ENCODE measurements at places on chromosomes 5 and 9. TPM values are rescaled to one million over a fixed set of nuclear protein-coding genes. Genes with fewer than 3 reads are reported as not detected.

DNA sequence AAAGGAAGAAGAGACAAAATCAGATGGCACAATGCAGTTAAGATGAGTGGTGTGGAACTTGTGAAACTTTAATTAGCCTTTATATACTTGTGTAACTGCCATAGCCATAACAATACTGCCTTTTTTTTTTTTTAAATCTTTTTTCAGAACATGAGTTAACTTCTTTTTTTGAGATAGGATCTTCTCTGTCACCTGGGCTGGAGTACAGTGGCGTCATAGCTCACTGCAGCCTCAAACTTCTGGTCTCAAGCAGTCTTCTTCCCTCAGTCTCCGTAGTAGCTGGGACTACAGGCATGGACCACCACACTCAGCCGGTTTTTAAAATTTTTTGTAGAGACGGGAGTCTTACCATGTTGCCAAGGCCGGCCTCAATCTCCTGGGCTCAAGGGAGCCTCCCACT lies 37.2 kb downstream of the GPBP1 start:
- H3K27ac ChIP-seq, result no peak overlapping the region
- H3K4me1 ChIP-seq, result peaks cover 61% of the 10 kb centered on the region
- H3K4me3 ChIP-seq, result no peak overlapping the region
- H3K27me3 ChIP-seq, result no peaks in the 10 kb centered on the region
- H3K36me3 ChIP-seq, result peaks cover 7% of the 10 kb centered on the region
- DNase-seq, result no peak

GRCh38 chr9:92964607-92965060 lies 17.3 kb downstream of the FGD3 start:
- no peaks in the 10 kb centered on the region for H3K27me3 ChIP-seq
- peaks cover 79% of the 10 kb centered on the region for H3K4me1 ChIP-seq
- DNase-seq, result no peak
- peak overlapping the region; percentile 99 for H3K27ac ChIP-seq
- H3K36me3 ChIP-seq, result no peaks in the 10 kb centered on the region
- H3K4me3 ChIP-seq, result peak overlapping the region; percentile 97

GRCh38 chr9:35294066-35294465 lies 132.3 kb downstream of the UNC13B start:
- no peak overlapping the region for H3K27ac ChIP-seq
- H3K4me3 ChIP-seq, result no peak overlapping the region
- H3K27me3 ChIP-seq, result peaks cover 29% of the 10 kb centered on the region
- DNase-seq, result no peak
- no peaks in the 10 kb centered on the region for H3K4me1 ChIP-seq

DNA sequence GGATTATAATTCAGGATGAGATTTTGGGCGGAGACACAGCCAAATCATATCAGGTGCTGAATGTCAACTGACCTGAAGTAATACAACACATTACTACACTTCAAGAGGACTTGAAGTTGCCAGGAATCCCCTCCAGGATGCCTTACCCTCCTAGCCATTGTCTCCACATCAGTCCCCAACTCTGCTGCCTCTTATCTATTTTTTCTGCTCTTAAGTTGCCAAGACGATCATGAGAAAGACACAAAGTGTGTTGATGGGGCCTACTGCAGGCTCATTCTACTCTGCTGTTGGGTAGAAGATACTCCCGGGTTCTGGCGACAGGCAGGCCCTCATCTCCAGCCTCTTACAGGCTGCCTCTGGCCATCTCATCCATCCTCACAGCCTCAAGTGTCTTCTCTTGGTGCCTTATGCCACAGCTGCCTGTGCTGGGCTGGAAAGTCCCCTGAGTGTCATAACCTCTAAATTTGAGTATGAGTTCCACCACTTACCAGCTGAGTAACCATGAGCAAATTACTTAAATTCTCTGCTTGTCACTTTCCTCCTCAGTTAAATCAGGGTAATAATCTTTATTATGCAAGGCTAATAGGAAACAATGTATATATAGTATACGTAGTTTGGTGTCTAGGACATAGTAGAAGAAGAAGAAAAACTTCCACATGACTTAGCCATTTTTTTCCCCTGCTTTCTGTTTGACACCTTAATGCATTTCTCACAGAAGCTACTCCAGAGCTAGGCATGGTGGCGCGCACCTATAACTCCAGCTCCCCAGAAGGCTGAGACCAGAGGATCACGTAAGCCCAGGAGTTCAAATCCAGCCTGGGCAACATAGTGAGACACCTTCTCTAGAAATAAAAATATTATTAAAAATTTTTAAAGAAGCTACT lies 73.0 kb upstream of the SNX2 start:
- peak overlapping the region; percentile 91 for H3K4me3 ChIP-seq
- peak; percentile 86 for DNase-seq
- H3K4me1 ChIP-seq, result peaks cover 83% of the 10 kb centered on the region

- H3K36me3 ChIP-seq, result peaks cover 17% of the 10 kb centered on the region
- peaks cover 22% of the 10 kb centered on the region for H3K27me3 ChIP-seq
- H3K27ac ChIP-seq, result no peak overlapping the region
- H3K4me1 ChIP-seq, result no peaks in the 10 kb centered on the region
- DNase-seq, result no peak
Measured at GRCh38 chr5:54457094-54457862, 1.8 kb downstream of the HSPB3 start.

DNA sequence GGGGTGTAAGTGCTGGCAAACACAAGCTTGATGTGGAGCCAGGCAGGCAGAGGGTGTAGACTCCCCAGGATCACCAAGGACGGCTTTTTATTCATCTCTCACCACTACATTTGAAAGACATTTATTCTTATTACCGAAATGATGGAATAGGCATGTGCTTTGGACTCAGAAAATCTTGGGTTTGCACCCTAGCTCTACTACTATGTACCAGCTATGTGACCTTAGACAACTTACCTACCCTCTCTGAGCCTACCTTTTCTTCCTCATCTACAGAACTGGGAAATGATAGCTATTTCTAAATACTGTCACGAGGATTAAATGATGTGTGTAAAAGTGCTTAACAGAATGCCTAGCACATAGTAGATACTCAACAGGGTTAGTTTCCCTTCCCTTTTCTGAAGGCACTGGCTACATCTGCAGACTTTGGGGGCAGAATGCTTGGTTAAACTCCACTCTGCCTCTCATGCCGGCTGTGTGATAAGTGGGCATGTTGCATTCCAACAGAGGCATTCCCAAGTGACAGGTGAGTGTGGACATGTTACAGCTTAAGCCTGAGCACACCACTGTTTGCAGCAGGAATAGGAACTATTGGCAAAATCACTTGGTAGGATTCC lies 94.8 kb downstream of the SLC1A3 start:
- H3K27me3 ChIP-seq, result no peaks in the 10 kb centered on the region
- peaks cover 17% of the 10 kb centered on the region for H3K36me3 ChIP-seq
- peak overlapping the region; percentile 79 for H3K4me3 ChIP-seq
- H3K4me1 ChIP-seq, result peaks cover 35% of the 10 kb centered on the region

Gene CLTB
- 42.3 TPM for polyA plus RNA-seq

Gene ADAMTSL2
- polyA plus RNA-seq, result not detected

Gene TLE1
- 98.0 TPM for polyA plus RNA-seq

Gene FUT7
- 2.6 TPM for polyA plus RNA-seq

Gene STPG3
- polyA plus RNA-seq, result not detected

Gene ANKRD31
- polyA plus RNA-seq, result 0.04 TPM
